ENCODE measurements at places on chromosomes 12 and 14.

DNA sequence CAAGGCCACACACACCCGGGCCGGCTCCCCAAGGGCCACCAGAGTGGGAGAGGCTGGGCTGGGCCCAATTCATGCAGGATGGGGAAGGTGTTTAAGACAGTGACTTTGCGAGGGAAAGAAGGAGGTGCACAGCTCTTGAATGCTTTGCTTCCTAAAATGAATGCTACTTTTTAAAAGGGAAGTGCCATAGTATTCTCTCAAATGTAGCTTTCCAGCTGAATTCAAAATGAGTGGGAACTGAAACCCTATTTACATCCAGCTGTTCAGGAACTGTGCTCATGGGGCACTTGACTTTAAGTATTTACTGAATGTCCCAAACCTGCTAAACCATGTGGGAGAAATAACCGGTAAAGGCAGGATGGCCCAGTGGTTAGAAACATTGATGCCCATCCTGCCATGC is 7.6 kb downstream of the ITPK1 start:
- no peak for DNase-seq

GRCh38 chr12:83823386-83824045 is 1089.1 kb downstream of the SLC6A15 start:
- DNase-seq, result peak; percentile 7

DNA sequence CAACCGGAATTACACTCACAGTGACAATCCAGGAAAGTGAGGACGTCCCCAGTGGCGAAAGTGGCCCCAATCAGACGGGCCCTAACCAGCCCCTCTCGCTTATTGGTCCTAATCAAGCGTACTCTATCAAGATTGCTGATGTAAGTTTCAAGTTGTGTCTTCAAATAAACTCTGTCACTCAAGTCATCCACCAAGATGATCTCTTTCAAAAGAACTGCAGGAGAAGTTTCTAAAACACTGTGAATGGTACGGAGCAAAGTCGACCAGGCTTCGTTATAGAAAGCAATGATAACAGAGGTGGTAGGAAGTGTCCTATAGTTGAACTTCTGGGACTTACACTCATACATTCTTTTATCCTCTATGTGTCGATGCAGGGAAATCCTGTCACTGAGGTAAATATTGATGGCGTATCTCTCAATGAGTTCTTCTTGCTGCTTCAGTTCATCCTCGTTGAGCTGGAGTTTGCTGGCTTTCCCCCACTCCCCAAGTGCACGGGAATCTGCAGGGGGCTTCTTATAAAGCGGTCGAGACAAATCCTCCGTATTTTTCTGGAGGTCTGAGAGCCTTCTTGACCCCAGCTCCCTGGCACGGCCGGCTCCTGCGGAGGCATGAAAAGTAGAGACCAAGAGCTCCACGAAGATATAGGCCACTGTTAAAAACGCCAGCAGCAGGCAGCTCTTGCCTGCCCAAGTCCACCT is 604 bp downstream of the GALNT4 start:
- peak; percentile 54 for DNase-seq

- no peak for DNase-seq
These were observed 30.9 kb downstream of the FERMT2 start for GRCh38 chr14:52919971-52920370.

- DNase-seq, result no peak
These were observed 68.9 kb downstream of the EML1 start for GRCh38 chr14:99862136-99862535.

DNA sequence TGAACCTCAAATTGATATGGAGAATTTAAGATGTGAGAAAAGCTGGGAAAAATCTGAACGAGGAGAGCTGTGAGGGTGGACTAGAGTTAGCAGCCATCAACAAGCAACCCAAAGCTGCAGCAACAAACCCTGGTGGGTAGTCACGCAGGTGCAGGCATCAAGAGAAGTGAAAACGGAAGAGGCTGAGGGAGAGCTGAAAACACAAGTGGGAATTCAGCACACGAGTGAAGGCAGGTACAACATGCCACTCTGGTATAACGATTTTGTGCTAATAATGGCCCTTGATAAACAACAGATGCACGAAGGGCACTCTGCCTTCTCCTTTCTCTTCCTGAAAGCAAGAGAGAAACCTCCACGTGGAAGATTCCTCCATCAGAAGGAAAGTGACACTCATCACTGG is 11.5 kb downstream of the TCL1B start:
- DNase-seq, result no peak

DNA sequence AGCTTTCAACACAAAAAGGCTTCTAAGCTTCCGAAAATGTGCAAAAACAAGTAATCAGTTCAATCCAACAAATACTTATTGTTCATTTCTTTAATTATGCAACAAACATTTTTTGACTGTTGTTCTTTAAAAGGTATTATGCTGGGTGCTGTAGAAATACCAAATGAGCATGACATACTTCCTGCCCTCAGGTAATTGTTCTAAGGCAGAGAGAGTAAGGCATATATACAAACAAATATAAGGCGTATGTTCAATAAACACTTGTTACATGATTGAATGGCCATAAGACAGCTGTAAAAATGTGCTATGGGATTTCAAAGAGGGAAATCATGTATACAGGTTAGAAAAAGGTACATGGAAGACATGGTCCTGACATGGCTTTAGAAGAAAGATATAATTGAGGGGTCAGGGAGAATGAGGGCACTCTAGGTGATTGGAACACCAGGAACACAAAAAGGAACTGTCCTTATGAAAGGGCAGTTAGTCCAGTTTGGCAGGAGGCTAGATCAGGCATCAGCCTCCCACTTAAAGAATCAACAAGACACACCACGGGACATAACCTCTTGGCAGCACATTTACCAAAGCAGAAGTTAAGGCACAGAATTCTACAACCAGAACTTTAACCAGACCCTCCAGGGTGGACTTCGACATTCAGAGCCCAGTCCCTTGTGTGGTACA is 135.8 kb upstream of the SCAF11 start:
- no peak for DNase-seq

GRCh38 chr12:94261119-94261518 is 112.7 kb downstream of the PLXNC1 start:
- no peak for DNase-seq

- DNase-seq, result no peak
These were observed 25.9 kb upstream of the DHRS2 start for GRCh38 chr14:23610090-23610814.

DNA sequence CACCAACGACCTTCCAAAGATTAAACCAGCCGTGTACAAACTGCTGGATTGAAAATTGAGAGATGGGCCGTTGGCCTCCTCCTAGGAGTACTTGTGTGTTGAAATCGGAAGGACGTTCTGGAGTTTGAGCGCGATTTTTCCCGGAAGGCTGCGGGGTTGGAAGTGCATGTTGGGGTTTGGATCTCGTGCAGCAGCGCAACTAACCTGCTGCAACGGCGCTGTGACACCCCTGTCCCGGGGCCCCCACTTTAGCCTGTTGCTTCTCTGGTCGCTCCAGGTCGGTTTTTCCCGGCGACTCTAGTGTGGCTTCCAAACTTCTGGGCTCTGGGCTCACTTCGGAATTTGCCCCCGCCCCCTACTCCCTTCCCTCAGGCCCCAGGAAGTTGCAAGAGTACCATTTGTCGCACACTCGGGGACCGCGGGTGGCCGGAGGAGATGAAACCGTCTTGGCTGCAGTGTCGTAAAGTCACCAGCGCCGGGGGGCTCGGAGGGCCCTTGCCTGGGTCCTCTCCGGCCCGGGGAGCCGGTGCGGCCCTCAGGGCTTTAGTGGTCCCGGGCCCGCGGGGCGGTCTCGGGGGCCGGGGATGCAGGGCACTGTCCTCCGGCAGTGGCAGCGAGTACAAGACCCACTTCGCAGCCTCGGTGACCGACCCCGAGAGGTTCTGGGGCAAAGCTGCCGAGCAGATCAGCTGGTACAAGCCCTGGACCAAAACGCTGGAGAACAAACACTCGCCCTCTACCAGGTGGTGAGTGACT is at the start of gene ACSS3:
Gene ACSS3 (plus strand): TSS at position 394 of the 756 bp plus-strand sequence. CDS start 42 bp downstream, at position 436.
- peak; percentile 60 for DNase-seq

DNA sequence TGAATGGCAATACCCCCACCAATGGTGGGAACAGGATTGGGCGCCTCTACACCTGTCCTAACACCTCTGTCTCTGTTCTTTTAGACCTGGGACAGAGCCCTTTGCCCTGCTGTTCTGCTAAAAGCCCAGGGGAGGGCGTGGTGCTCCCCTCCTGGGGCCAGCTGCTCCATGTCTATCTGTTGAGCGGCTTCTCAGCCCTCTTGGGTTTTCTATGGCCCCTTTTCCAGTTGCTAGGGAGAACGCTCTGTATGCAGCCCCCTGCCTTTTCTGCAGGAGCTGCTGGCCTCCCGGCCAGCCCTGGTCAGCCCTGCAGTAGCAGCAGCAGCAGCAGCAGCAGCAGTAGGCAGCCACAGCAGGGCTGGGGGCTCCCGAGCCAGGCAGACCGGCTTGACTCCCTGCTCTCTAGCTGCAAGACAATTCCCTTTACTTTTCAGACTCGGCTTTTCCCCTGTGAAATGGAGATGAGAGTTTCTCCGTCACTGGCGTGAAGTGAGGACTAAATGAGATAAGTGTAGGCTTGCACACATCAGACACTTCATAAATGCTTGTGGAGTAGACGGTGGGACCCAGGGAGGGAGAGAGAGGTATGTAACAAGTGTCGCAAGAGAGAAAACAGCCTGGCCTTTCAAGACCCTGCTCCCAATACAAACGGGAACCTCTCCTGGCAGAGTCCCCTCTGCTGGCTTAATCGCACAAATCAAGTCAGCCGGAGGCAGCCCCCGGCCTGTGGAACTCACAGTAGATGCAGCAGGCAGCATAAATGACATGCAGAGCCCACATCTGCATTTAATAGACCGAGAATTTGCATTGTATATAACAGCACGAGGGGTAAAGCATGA is 1.0 kb downstream of the RTL1 start:
- DNase-seq, result no peak

DNA sequence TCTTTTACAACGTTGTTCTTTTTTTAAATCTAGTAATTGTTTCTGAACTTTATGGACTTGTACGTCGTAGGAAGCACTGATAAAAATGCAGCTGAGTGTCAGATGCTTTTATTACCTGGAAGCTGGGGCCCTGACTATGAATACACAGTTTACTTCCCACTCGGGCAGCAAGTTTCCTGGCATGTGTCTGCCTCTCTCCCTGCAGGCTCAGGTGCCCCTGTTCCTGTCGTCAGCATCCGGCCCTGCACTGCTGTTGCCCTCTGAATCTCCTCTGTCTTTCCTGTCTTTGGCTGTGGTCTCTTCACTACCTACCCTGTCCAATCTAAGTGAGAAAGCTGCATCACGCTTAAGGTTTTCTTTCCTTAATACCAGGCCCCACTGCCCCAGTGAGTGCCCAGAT is 75.8 kb downstream of the PELI2 start:
- DNase-seq, result peak; percentile 57

- no peak for DNase-seq
These were observed 41.8 kb upstream of the FRMD6 start for GRCh38 chr14:51609955-51610283.

DNA sequence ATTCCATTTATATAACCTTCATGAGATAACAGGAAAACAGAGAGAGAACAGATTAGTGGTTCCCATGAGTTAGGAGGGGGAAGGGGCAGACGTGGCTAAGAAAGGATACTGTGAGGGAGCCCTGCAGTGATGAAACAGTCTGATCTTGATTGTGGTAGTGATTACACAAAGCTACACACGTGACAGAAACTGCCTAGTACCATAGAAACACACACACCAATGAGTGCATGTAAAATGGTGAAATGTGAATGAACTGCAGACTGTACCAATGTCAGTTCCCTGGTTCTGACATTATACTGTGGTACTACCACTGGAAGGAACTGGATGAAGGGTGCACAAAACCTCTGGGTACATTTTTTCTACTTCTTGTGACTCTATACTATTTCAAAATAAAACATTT is 36.9 kb downstream of the NRDE2 start:
- no peak for DNase-seq

- no peak for DNase-seq
These were observed 191.6 kb upstream of the BMP4 start for GRCh38 chr14:54148251-54148650.

- DNase-seq, result peak; percentile 75
These were observed at the start of gene PTPN21 for GRCh38 chr14:88554457-88555286. TSS of gene PTPN21 (minus strand) at chr14:88555007. CDS start at chr14:88550417, 4,590 bp downstream.

GRCh38 chr12:123071099-123071800 is 79.6 kb downstream of the PITPNM2 start:
- no peak for DNase-seq

DNA sequence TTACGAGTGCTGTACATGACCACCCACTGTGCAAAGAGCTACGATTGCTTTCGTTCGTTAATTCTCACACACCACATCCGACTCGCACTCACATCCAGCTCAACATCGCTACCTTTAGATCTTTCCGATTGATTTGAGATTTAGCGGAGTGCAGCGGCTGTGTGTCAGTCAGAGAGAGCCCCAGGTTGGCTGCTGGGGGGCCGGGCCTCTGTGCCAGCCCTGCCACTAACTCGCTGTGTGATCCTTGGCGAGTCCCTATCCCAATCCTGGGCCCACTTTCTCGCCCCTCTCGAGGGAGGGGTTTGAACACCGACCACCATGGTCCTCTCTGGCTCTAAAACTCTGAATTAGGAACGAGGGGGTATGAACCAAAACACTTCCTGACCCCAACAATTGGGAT is 8.6 kb downstream of the DLK1 start:
- DNase-seq, result no peak

GRCh38 chr12:103011974-103012763 is 54.7 kb downstream of the ASCL1 start:
- no peak for DNase-seq

- DNase-seq, result no peak
These were observed 31.0 kb upstream of the GALNT9 start for GRCh38 chr12:132360410-132360809.

DNA sequence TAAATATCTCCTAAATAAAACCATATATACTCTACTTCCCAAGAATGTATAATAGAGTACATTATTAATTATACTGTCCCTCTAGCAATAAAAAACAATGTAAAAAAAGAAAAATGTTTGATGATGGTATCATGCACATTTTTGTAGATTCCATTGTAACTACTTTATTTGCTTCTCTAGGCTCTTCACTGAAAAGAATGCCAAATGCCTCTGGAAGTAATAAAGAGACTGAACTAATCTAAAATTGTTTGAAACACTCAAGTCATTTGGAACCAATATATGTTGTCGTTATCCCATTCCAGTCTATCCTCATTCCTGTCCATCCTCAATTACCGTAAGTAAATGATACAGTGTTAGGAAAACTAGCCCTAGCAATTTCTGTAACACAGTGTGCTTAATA is 233.6 kb downstream of the C12orf50 start:
- no peak for DNase-seq

- DNase-seq, result peak; percentile 97
These were observed at the start of gene RESF1 for GRCh38 chr12:31959161-31959700. TSS of gene RESF1 (plus strand) at chr12:31959415. CDS start at chr12:31980956, 21,541 bp downstream.

GRCh38 chr14:86462193-86462753 is 932.3 kb downstream of the FLRT2 start:
- peak; percentile 3 for DNase-seq

- DNase-seq, result peak; percentile 71
These were observed 66.4 kb downstream of the RFLNA start for GRCh38 chr12:124361074-124361970.

- no peak for DNase-seq
These were observed 1.3 kb upstream of the AVPR1A start for GRCh38 chr12:63152321-63152700.

GRCh38 chr12:68358532-68359485 is 26.6 kb upstream of the MDM1 start:
- peak; percentile 71 for DNase-seq

GRCh38 chr12:24701343-24701742 is 247.6 kb downstream of the BCAT1 start:
- no peak for DNase-seq

GRCh38 chr14:95008445-95009217 is 148.7 kb downstream of the DICER1 start:
- DNase-seq, result no peak

Measured in small intestine (tissue), 16 donors.